NCI-H524 treated with DMSO at 0.1 percent for 48 hours (cell line): ENCODE measurements at places on chromosomes 1 and 21.

DNA sequence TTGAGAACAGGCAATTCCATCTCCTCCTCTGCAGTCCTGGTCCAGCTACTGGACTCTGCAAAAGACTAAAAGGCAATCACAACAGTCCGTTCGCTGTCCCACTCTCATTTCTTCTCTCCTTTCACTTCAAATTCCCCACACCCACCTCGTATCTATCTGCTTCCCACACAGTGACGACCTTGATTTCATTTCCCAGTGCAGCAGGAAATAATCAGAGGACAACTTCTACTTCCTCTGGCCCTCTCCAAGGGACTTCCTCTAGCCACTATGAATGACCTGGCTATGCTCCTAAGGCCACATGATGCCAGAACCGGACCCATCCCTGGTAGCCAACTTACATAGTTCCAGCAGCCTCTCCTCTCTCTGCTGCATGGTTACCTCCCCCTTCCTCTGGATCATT lies 8.0 kb downstream of the NOL9 start:
- DNase-seq, result no peak

DNA sequence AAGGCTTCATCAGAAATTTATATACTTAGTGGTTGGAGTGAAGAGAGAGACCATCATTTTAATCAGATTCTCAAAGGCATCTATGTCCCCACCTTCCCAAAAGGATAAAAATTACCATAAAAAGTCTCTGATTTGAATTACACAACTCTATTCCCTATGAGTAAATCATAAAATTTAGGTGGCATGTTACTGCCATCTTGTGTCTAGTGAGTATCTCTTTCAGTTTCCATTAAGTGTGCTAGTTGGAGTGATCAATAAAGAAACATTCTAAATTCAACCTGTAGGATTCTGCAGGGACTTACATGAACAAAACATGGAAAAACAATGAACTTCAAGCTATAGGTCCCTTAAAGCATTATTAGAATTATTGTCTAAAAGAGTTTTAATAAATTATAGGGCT lies 655.4 kb downstream of the LTN1 start:
- no peak for DNase-seq

DNA sequence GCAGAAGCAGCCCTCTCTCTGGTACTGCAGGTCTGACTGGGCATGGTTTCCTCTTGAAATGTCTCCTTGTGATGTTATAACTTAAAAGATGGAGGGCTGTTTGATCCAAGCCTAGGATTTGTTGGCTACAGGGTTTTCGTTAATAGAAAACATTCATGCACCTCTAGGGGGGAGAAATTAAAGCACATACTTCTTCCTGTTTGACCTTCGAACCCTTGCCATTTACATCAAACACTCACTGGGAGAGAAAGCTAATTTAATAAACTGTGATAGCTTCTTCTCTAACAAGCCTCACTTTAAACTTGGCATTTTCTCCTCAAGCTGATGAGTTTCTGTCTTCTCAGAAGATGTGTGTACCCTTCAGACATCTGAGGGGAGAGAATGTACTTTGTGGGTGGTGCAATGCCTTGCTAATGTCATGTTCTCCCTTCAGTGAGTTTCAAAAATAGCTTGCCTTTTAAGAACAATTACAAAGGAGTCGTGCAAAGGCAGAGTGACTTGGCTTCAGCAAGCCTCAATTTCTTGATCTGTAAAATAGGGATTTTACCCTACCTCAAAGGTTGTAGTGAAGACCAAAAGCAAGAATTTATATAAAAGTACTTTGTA lies 20.4 kb downstream of the CACHD1 start:
- no peak for DNase-seq

DNA sequence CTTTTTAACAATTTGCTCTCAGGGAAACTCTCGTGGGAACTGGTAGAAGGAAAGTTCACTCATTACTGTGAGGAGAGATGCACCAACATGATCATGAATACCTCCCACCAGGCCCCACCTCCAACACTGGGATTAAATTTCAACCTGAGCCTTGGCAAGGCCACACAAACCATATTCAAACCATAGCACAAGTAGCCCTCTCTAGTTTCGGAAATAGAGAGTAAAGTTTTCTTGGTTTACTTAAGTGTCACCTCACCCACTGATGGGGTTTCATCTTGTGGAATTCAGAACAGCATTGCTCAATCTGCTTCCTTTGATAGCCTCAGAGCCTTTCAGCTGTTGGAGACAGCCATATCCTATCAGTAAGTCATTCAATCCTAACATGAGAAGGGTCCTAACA lies 25.5 kb upstream of the CCSAP start:
- DNase-seq, result no peak
